PC-9 (cell line): ENCODE measurements at places on chromosomes 5 and 9. TPM values are rescaled to one million over a fixed set of nuclear protein-coding genes. Genes with fewer than 3 reads are reported as not detected.
A peak's percentile ranks its signal among the peaks of the same experiment; 100 is the strongest.

The ZDHHC11 gene
- 13.1 and 19.1 TPM in 2 replicates for total RNA-seq

The CCNI2 gene
- 1.2 and 1.7 TPM in 2 replicates for total RNA-seq

The ACOT12 gene
- not detected in 2 replicates for total RNA-seq

The CER1 gene
- total RNA-seq = not detected in 2 replicates

The DAB2IP gene
- 46.7 and 59.9 TPM in 2 replicates for total RNA-seq

The SGCD gene
- total RNA-seq = not detected in 2 replicates

The UBLCP1 gene
- total RNA-seq = 22.1 and 27.8 TPM in 2 replicates

The DIRAS2 gene
- not detected in 2 replicates for total RNA-seq

The N4BP3 gene
- 0.81 and 1.1 TPM in 2 replicates for total RNA-seq

The ST8SIA4 gene
- 2.1 and 2.4 TPM in 2 replicates for total RNA-seq

- no peak overlapping the region for H3K4me3 ChIP-seq
- no peaks in the 10 kb centered on the region for H3K27me3 ChIP-seq
- no peak overlapping the region for H3K27ac ChIP-seq
- no peak for DNase-seq
Measured at GRCh38 chr9:137268538-137269201, 8.9 kb upstream of the TOR4A start.

GRCh38 chr5:159566832-159567231 lies 236.5 kb upstream of the IL12B start:
- H3K36me3 ChIP-seq = no peaks in the 10 kb centered on the region
- peaks cover 16% of the 10 kb centered on the region for H3K4me1 ChIP-seq
- no peak overlapping the region for H3K4me3 ChIP-seq
- H3K27ac ChIP-seq = no peak overlapping the region

GRCh38 chr5:136560126-136560525 lies 194.8 kb upstream of the TRPC7 start:
- no peak overlapping the region for H3K27ac ChIP-seq
- DNase-seq = no peak
- no peaks in the 10 kb centered on the region for H3K36me3 ChIP-seq
- no peaks in the 10 kb centered on the region for H3K4me1 ChIP-seq

- H3K27ac ChIP-seq = no peak overlapping the region
- H3K27me3 ChIP-seq = no peaks in the 10 kb centered on the region
- DNase-seq = no peak
- H3K36me3 ChIP-seq = no peaks in the 10 kb centered on the region
- H3K4me1 ChIP-seq = no peaks in the 10 kb centered on the region
Measured at GRCh38 chr5:82622205-82622604, 344.1 kb upstream of the RPS23 start.

- no peak for DNase-seq
- H3K4me1 ChIP-seq = peaks cover 18% of the 10 kb centered on the region
- H3K4me3 ChIP-seq = no peak overlapping the region
- H3K27ac ChIP-seq = no peak overlapping the region
- H3K36me3 ChIP-seq = no peaks in the 10 kb centered on the region
Measured at GRCh38 chr5:172456076-172456722, 1.9 kb upstream of the SH3PXD2B start.

DNA sequence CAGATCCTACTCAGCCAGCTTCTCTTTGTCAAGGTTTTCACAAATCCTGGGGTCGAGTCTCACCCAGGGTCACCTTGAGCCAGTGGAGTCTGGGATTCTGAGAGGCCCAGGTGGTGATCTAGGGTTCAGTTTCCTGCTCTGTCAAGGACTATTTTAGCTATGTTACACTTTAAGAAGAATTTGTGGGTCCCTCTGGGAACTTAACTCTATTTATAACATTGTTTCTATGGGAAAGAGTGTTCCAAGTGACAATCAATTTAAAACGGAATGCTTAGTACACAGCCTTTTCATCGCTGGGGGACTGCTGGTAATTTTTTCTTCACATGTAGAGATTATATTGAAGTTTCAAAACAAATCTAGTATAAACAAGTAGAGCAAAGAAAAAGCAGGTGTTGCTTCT lies 26.9 kb upstream of the TMEM252 start:
- H3K27me3 ChIP-seq = peaks cover 30% of the 10 kb centered on the region
- no peak overlapping the region for H3K27ac ChIP-seq
- H3K4me3 ChIP-seq = no peak overlapping the region

- H3K4me3 ChIP-seq = no peak overlapping the region
- peaks cover 15% of the 10 kb centered on the region for H3K4me1 ChIP-seq
- no peak overlapping the region; the same call in 1 of the 2 replicates for H3K27ac ChIP-seq
- no peaks in the 10 kb centered on the region for H3K27me3 ChIP-seq
Measured at GRCh38 chr5:99061299-99061698, 132.5 kb upstream of the CHD1 start.

DNA sequence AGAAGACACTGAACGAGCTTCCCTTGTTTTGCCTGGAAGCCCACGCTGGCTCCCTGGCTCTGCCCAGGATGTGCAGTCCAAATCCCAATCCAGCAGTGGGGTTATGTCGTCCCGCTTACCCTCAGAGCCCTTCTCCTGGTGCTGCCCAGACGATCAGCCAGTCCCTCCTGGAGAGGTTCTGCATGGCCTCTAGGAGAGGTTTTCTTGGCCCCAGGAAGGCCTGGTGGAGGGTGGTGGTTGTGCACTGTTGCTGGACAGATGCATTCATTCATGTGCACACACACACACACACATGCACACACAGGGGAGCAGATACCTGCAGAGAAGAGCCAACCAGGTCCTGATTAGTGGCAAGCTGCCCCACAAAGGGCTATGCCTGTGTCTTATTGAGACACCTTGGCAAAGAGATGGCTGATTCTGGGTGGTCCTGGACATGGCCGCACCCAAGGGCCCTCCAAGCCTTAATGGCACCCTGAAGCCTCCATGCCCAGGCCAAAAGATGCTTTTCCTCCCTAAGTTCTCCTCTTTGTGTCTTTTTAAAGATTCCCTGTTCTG lies 10.5 kb upstream of the OLFM1 start:
- no peak for DNase-seq
- H3K27me3 ChIP-seq = peaks cover 80% of the 10 kb centered on the region
- H3K27ac ChIP-seq = no peak overlapping the region
- H3K4me3 ChIP-seq = no peak overlapping the region
- no peaks in the 10 kb centered on the region for H3K36me3 ChIP-seq
- H3K4me1 ChIP-seq = no peaks in the 10 kb centered on the region

DNA sequence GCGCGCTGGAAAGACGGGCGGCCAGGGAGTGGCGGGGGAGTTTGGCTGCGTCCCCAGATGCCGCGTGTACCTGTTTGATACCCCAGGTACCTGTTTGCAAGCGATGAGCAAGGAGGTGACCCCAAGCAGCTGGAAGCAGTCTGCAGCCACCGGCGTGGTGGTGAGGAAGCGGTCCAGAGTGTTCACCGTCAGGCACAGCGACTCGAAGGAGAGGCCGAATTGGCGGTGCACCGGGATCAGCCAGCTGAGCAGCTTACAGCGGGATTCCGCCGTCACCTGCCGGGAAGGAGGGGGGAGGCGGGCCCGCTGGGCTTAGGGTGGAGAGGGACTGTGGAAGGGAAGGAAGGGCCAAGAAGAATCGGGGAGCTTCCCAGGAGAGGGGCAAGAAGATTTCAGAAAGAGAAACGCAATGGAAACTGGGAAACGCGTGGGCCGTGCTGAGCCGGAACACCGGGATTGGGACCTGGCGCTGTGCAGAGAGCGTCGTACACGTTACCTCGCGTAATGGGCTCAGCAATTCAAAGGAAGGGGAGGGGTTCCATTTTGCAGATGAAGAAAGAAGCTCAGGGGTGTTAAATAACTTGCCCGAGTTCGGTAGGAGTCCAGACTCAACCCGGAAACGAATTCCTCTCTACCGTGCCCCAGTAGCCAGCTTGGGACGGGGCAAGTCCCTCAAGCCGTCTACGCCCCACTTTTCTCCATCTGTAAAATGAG lies 980 bp downstream of the CCNO start:
- no peaks in the 10 kb centered on the region for H3K36me3 ChIP-seq
- peak overlapping the region; percentile 89 for H3K4me3 ChIP-seq
- H3K27ac ChIP-seq = peak overlapping the region; percentile 30; the same call in 1 of the 2 replicates
- peak; percentile 52 for DNase-seq
- no peaks in the 10 kb centered on the region for H3K27me3 ChIP-seq

DNA sequence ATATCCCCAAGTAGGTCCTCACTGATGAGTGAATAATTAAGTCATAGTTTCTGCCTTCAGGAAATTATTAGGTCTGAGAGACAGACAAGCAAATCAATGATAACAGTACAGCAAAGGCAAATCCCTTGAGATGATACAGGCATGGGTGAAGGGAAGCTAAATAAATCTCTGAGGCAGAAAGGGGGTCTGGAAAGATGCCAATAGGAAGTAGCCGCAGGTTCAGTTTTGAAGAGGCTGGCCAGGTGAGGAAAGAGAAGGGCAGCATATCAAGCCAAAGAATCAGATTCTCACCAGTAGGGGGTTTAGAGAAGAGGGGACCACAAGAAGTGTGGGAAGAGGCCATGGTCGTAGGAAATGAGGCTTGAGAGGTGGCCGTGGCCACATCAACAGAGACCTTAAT lies 85.8 kb downstream of the KIAA1958 start:
- no peaks in the 10 kb centered on the region for H3K4me1 ChIP-seq
- no peak overlapping the region for H3K27ac ChIP-seq
- no peaks in the 10 kb centered on the region for H3K27me3 ChIP-seq
- DNase-seq = no peak
- no peaks in the 10 kb centered on the region for H3K36me3 ChIP-seq

DNA sequence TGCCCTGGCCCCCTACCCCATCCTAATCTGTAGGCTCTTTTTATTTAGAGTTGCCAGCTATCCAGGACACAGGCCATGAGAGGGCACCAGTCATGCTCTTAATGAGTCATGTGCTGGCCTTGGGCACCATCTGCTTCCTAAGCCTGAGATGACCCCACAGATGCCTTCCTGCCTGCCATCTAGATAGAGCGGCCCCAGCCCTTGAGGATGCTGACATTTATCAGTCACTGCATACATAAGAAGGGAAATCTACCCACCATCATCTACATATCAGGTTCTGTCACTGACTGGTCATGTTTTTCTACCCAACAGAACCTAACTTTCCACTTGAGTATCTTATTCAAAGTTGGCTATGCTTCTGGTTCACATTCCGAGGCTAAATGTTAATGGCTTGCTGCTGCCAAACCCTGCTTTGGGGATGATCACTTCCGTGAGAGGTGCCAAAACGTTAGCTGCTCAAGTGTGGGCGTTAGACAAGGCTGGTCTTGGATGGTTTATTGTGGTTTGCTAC lies 49.9 kb upstream of the TTC23L start:
- no peak overlapping the region for H3K4me3 ChIP-seq
- no peak overlapping the region for H3K27ac ChIP-seq
- DNase-seq = no peak
- 0 out of 2 replicates have a peak, but pooled peaks cover 7% of the 10 kb centered on the region for H3K36me3 ChIP-seq
- H3K27me3 ChIP-seq = no peaks in the 10 kb centered on the region

DNA sequence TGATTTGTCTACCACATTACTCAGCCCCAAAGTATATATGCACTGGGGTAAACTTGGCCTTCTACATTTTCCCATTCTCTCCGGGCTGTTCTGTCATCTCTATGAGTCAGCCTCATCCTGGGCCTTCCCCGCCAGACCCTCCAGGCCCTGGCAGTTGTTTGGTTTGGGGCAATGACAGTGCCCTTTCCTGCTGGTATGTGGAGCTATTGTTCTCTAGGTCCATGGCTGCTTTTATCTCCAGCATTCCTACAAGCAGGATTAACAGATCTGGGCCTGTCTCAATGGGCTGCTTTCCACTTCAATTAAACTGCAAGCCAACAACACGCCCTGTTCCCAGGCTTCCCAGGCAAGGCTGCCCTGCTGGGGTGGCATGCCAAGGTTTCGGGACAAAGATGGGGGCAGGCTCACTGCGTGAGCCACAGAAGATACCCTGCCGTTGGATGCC lies 136.4 kb downstream of the SLIT3 start:
- H3K27ac ChIP-seq = no peak overlapping the region
- peaks cover 79% of the 10 kb centered on the region for H3K27me3 ChIP-seq
- H3K4me3 ChIP-seq = no peak overlapping the region
- no peak for DNase-seq
- no peaks in the 10 kb centered on the region for H3K4me1 ChIP-seq

DNA sequence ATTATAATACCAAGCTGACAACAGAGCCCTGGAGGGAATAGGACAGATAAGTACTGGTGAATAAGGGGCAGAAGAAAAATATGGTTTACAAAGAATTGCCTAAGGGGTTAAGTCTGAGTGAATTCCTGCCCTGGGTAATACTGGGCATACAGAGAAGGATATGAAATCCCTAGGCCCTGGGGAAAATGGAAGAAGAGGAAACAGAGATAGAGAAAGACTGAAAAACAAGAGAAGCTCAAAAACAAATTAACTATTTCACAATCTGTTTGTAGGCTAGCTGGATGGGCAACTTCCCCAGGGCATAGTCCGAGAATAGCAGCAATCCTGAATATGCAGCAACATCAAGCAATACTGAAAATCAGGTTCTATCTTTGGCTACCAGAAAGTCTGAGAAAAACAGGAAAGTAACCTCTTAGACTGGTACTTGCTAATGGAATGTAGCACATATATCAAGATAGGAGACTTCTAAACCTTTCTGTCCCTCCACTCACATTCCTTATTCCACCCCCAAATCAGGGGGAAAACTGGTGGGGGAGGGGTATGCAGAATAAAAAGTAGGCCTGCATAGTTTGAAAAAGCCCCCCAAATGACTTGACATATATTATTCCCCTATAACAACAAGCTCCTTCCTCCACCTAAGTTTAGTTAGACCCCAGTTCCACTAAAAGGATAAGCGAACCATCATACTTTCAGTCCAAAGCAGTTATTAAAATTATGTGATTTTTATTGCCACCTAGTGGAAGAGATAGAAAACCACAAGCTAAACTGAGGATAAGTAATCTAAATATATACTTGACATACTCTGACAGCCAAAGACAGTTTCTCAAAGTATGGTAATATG lies 20.6 kb downstream of the SLC38A9 start:
- no peaks in the 10 kb centered on the region for H3K27me3 ChIP-seq
- H3K4me1 ChIP-seq = no peaks in the 10 kb centered on the region
- DNase-seq = no peak
- no peak overlapping the region for H3K4me3 ChIP-seq
- H3K36me3 ChIP-seq = no peaks in the 10 kb centered on the region

GRCh38 chr5:150291388-150292385 lies 2.1 kb upstream of the CAMK2A start:
- 0 out of 2 replicates have a peak, but pooled peaks cover 6% of the 10 kb centered on the region for H3K27me3 ChIP-seq
- no peak overlapping the region for H3K27ac ChIP-seq

DNA sequence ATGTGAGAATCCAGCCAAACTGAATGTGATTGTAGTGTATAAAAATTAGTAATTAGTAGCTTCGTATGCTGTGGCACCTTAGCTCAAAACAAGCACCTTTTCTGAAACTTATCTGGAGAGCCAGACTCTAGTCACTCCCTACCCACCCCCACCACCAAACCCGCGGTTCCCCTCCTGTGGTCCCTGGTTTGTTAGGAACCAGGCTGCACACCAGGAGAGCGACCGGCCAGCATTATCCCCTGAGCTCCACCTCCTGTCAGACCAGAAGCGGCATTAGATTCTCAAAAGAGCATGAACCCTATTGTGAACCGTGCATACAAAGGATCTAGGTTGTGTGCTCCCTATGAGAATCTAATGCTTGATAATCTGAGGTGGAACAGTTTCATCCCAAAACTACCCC lies 498.6 kb downstream of the CHSY3 start:
- H3K4me1 ChIP-seq = peaks cover 8% of the 10 kb centered on the region; the same call in 1 of the 2 replicates
- no peaks in the 10 kb centered on the region for H3K36me3 ChIP-seq
- no peaks in the 10 kb centered on the region for H3K27me3 ChIP-seq
